ENCODE measurements at places on chromosomes 5 and 9.

- DNase-seq = no peak
- peaks cover 2% of the 10 kb centered on the region for H3K4me1 ChIP-seq
- peak overlapping the region; percentile 14 for H3K27ac ChIP-seq
- no peak overlapping the region for H3K4me3 ChIP-seq
Measured at GRCh38 chr5:113031104-113031503, 54.5 kb downstream of the DCP2 start.

DNA sequence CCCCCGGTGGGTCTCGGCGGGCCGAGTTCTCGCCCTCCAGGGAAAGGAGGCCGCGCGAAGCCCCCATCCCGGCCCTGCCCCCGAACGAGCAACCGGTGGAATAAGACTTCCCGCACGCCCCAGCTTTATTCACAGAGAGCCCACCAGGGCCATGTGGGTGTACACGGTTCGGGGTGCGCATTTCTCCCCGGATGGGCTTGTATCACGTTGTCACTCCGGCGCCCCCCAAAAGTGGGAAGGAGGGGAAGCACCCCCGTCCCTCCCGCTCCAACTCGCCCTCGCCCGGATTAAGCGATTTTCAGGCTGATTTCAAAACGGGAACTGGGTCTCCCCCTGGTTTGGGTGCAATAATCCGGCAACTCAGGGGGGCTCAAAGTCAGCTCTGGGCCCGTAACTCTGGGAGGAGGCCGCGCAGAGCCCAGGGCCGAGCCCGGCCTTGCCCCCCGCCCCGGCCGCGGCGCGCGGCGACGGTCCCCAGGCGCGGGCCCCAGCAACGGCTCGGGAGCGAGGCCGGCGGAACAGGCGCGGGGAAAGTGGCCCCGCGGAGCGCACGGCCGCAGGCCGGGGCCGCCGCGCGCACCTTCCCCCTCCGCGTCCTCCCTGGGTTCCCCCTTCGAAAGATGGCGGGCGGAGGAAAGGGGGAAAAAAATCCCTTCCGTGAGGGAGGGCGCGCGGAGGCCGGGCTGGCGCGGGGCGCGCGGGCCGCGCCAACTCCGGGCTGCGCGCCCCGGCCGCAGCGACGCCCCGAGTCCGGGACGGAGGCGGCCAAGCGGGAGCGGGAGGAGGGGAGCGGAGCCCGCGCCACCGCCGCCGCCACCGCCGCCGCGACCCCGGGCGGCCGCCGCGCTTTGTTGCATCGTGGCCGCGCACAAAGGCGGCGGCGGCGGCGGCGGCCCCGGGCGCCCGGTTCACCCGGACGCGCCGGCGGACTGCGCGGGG is 644 bp downstream of the BRD3 start:
- H3K27me3 ChIP-seq = peaks cover 27% of the 10 kb centered on the region
- H3K27ac ChIP-seq = peak overlapping the region; percentile 78
- peaks cover 2% of the 10 kb centered on the region for H3K4me1 ChIP-seq
- H3K36me3 ChIP-seq = peaks cover 8% of the 10 kb centered on the region
- peak; percentile 68 for DNase-seq
- H3K4me3 ChIP-seq = peak overlapping the region; percentile 91

- peak; percentile 85 for DNase-seq
- peak overlapping the region; percentile 38 for H3K4me3 ChIP-seq
- peaks cover 33% of the 10 kb centered on the region for H3K4me1 ChIP-seq
- no peaks in the 10 kb centered on the region for H3K36me3 ChIP-seq
Measured at GRCh38 chr5:95669540-95669939, 13.3 kb downstream of the SPATA9 start.

DNA sequence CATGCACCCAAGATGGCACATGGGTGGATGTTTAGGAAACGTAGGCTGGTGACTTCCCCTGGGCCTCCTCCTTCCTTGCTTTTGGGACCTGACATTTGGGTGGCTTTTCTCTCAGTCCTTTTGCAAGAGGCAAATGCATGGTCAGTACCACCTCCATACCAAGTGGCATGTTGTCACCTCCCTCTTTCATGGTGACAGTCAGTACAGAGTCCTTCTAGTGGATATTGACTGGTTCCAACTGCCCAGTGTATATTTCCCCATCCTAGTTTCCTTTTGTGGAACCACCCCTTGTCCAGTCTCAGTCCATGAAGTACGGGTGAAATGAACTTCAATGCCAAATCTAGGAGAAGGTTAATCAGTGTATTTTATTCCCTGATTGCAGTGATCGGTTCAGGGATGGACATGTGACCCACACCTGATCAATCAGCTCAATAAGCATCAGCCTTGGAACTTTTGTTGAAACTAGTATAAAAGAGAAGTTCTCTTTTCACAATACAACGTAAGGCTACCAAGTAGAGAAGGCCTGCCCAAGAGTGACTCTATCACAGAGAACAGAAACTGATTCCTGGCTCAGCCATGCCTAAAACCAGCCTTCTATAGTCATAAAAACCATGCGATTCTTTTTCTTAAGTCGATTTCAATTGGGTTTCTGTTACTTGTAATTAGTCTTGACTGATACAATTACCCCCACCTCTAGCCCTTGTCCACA is 143.4 kb upstream of the KLF9 start:
- no peaks in the 10 kb centered on the region for H3K27me3 ChIP-seq
- no peaks in the 10 kb centered on the region for H3K4me1 ChIP-seq
- no peak for DNase-seq
- H3K27ac ChIP-seq = no peak overlapping the region

- no peaks in the 10 kb centered on the region for H3K4me1 ChIP-seq
- no peak overlapping the region for H3K4me3 ChIP-seq
- no peaks in the 10 kb centered on the region for H3K27me3 ChIP-seq
- peak; percentile 73 for DNase-seq
- H3K27ac ChIP-seq = no peak overlapping the region
- no peaks in the 10 kb centered on the region for H3K36me3 ChIP-seq
Measured at GRCh38 chr5:167244583-167244982, 1046.9 kb upstream of the WWC1 start.

DNA sequence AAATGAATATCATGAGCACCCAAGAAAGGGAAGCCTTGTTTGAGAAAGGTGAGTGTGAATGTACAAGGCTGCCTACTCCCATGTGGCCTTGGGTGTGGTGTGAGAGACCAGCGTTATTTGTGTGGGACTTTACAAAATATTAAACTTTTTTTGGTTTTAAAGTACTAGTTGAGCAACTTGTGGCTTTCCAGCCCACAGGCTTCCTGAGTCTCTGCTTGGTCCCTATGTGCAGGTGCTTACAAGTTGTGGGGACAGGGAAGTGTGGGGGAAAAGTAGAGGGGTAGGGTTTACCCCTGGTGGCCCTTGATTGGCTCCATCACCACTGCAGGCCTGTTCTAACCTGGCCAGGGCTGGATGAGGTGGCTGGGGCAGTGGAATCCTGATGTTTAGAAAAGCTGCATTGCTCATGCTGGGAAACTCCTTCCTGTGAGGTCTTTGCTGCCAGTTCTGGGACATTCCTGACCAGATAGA is 19.7 kb downstream of the PTTG1 start:
- no peak overlapping the region for H3K27ac ChIP-seq
- DNase-seq = no peak
- no peaks in the 10 kb centered on the region for H3K27me3 ChIP-seq
- H3K4me3 ChIP-seq = no peak overlapping the region

- H3K4me3 ChIP-seq = no peak overlapping the region
- peaks cover 5% of the 10 kb centered on the region for H3K27me3 ChIP-seq
- H3K4me1 ChIP-seq = peaks cover 5% of the 10 kb centered on the region
- DNase-seq = no peak
Measured at GRCh38 chr5:58774937-58775336, 192.1 kb downstream of the RAB3C start.

GRCh38 chr5:79847561-79847960 is 143.5 kb downstream of the MTX3 start:
- H3K36me3 ChIP-seq = no peaks in the 10 kb centered on the region
- no peak overlapping the region for H3K27ac ChIP-seq
- H3K27me3 ChIP-seq = no peaks in the 10 kb centered on the region
- peak; percentile 20 for DNase-seq
- H3K4me3 ChIP-seq = no peak overlapping the region
- no peaks in the 10 kb centered on the region for H3K4me1 ChIP-seq

DNA sequence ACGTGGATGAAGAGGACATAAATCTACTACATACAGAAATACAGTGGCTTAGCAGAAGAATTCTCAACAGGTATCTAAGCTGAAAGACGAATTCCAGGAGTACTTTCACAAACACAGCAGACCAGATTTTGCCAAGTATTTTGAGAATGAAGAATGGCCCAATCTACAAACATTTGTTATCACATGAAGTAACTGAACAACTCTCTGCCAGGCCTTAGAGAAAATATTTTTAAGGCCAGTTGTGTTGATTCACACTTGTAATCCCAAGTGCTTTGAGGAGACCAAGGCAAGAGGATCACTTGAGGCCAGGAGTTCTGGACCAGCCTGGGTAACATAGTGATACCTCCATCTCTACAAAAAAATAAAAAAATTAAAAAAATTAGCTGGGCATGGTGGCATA is 14.3 kb downstream of the AGTPBP1 start:
- no peak for DNase-seq
- H3K4me1 ChIP-seq = no peaks in the 10 kb centered on the region
- H3K36me3 ChIP-seq = peaks cover 5% of the 10 kb centered on the region
- H3K27ac ChIP-seq = no peak overlapping the region

- no peak overlapping the region for H3K27ac ChIP-seq
- H3K4me1 ChIP-seq = no peaks in the 10 kb centered on the region
- no peaks in the 10 kb centered on the region for H3K36me3 ChIP-seq
- H3K27me3 ChIP-seq = no peaks in the 10 kb centered on the region
- no peak for DNase-seq
Measured at GRCh38 chr5:178247481-178248456, 15.2 kb upstream of the PHYKPL start.

DNA sequence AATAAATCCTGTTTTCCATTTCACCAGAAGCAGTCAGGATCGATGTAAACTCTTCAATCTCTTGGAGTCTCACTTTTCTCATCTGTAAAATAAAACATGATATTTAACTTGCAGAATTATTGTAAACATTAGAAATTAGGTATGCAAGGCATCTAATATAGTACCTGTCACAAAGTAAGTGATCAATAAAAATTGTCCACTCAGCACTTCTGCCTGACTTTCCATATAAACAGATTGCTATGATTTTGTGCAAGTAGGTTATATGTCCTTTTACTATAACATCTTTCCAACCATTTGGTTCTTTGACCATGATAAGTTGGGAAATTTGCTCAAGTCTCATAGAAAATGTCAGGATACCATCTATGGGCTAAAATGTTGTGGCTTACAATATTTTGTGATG is 148.8 kb upstream of the MTAP start:
- no peak overlapping the region for H3K27ac ChIP-seq
- H3K4me1 ChIP-seq = no peaks in the 10 kb centered on the region
- H3K36me3 ChIP-seq = no peaks in the 10 kb centered on the region
- H3K27me3 ChIP-seq = no peaks in the 10 kb centered on the region
- no peak for DNase-seq

- H3K27me3 ChIP-seq = no peaks in the 10 kb centered on the region
- H3K27ac ChIP-seq = no peak overlapping the region
- H3K4me1 ChIP-seq = peaks cover 7% of the 10 kb centered on the region
- peaks cover 9% of the 10 kb centered on the region for H3K36me3 ChIP-seq
- no peak overlapping the region for H3K4me3 ChIP-seq
Measured at GRCh38 chr5:107501965-107502675, 168.6 kb downstream of the EFNA5 start.

- no peak overlapping the region for H3K27ac ChIP-seq
- no peak for DNase-seq
- peak overlapping the region; percentile 4 for H3K4me3 ChIP-seq
- H3K36me3 ChIP-seq = no peaks in the 10 kb centered on the region
- no peaks in the 10 kb centered on the region for H3K27me3 ChIP-seq
Measured at GRCh38 chr9:25284365-25284764, 393.9 kb downstream of the TUSC1 start.

DNA sequence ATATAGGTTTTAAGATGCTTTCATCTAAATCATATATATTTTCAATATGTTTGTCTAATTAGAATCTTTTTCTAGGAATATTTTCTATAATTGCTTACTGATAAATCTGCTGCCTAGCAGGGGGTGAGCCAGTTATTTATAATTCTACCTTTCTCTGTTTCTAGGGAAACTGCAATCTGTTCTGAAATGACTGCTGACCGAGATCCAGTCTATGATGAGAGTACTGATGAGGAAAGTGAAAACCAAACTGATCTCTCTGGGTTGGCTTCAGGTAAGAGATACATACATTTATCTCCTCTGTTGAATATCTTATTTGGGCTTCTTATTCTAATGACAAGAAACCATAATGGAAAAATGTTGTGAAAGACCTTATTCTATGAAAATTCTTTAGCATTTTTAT is 127.3 kb downstream of the XRCC4 start:
- H3K36me3 ChIP-seq = no peaks in the 10 kb centered on the region
- no peak for DNase-seq
- H3K4me1 ChIP-seq = no peaks in the 10 kb centered on the region
- H3K27me3 ChIP-seq = no peaks in the 10 kb centered on the region
- H3K4me3 ChIP-seq = no peak overlapping the region

DNA sequence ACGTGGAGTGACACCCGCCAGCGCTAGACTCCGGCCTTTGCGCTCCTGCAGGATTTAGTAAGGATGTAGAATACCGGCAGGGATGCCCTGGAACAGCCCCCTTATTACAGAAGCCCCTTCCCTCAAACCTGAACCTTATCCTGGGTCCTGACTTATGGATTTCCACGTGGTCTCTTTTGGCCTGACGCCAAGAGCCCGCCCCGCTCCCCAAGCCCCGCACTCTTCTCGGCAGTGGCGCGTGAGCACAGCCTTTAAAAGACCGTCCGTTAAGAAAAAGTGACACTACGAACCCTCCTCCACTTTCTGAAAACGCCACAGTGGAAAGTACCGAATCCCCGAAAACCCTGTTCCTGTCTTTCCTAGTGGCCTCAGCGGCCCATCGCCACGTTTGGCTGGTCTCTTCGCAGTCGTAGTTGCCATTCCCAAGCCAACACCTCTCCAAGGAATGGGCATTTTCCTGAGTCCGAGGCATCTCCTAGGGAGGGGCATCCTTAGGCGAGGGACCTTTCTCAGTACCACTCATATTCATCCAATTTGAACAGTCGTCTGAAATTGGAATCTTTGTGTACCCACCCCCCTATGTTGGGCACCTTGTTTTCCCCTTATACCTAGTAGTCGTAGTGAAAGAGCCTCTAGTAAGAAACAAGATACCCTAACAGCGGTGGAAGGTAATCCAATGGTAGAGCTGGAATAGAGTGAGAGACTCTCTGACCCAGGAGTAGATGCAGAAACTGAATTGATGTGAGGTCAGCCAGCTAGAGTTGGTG is 732 bp upstream of the MCIDAS start:
- H3K27me3 ChIP-seq = peaks cover 100% of the 10 kb centered on the region
- no peak overlapping the region for H3K27ac ChIP-seq
- no peaks in the 10 kb centered on the region for H3K36me3 ChIP-seq
- DNase-seq = no peak
- peaks cover 15% of the 10 kb centered on the region for H3K4me1 ChIP-seq
- H3K4me3 ChIP-seq = peak overlapping the region; percentile 69

GRCh38 chr9:76373173-76373783 is 20.9 kb downstream of the RFK start:
- H3K4me1 ChIP-seq = peaks cover 23% of the 10 kb centered on the region
- no peak overlapping the region for H3K4me3 ChIP-seq
- H3K27me3 ChIP-seq = no peaks in the 10 kb centered on the region
- no peak for DNase-seq
- no peaks in the 10 kb centered on the region for H3K36me3 ChIP-seq

Measured in endodermal cell (in vitro differentiated cells).